ENCODE measurements at places on chromosomes 16 and 17.
A peak's percentile ranks its signal among the peaks of the same experiment; 100 is the strongest.

GRCh38 chr16:55572439-55572838, 6.0 kb downstream of the CAPNS2 start:
- no peak for DNase-seq

DNA sequence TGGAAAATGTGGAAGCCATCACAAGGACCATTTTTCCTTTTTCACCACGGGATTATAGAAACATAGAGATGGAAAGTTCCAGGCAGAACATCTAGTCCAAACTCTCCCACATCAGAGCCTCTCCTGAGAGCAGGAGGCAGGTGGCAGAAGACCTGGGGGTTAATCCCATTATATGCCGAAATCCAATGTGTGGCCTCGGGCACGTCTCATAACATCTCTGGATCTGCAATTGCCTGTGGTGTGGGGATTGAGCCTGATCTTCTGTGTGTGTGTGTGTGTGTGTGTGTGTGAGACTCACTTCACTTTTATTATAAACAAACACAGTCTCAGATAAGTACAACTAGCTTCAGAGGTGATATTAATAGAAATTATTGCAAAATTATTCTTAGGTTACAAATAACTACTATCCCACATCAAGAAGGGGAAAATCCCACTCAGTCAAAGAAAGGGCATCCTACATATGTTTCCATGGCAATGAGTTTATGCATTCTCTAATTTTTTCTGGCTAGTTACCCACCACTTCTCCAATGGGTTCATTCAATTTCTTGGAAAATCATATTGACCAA, 199.1 kb downstream of the FOXL1 start:
- no peak for DNase-seq

DNA sequence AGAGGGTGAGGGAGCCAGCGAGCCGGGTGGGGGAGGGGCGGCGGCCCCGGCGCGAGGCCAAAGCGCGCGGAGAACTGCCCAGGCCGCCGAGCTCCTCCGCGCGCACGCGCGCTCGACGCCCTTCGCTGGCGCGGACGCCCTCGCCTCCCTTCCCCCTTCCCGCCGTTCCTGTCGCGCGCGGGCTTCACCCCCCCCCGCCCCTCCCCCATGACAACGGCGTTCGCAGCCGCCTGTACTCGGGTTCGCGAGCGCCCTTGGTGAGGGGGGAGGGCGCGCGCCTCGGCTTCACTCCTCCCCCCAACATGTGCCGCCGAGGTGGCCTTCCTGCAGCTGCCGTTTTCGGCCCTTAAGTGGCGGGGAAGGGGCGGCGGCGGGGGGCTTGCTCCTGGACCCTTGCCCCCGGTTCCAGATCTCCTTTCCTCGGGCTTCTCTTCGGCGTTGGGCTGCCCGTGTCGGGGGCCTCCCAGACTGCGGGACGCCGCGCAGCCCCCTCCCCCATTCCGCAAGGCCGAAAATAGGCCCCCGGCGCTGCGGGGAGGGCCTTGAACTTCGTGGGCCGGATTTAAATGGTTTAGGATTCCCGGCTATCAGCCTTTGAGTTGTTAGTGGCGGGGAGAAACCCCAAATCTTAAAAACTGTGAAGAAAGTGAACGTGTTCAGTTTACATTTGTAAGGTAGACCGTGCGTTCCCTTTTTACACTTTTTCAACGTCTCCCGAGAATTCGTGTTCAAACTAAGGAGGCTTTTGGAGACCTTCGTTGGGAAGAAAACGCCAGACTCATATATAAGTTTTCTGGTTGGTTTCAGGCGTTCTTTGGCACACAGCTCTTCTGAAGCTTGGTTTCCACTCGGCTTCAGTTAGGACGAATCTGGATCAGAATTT, 653 bp downstream of the SRRM2 start:
- DNase-seq, result peak; percentile 28

GRCh38 chr17:61487989-61488595, 35.9 kb downstream of the TBX4 start:
- DNase-seq, result no peak

GRCh38 chr16:67847064-67847861, at the start of gene CENPT:
TSS of gene CENPT (minus strand) at chr16:67847693. CDS start at chr16:67833859, 13,834 bp downstream.
- no peak for DNase-seq

DNA sequence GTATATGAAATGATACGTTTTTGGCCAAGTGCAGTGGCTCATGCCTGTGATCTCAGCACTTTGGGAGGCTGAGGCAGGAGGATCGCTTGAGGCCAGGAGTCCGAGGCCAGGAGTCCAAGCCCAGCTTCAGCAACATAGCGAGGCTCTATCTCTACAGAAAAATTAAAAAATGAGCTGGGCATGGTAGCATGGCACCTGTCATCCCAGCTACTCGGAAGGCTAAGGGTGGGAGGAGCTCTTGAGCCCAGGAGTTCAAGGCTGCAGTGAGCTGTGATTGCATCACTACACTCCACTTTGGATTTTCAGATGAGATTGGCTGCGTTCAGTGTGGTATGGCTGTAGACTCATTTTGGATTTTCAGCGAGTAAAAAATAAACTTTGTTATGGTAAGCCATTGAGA, 112.4 kb downstream of the DNAH3 start:
- no peak for DNase-seq

DNA sequence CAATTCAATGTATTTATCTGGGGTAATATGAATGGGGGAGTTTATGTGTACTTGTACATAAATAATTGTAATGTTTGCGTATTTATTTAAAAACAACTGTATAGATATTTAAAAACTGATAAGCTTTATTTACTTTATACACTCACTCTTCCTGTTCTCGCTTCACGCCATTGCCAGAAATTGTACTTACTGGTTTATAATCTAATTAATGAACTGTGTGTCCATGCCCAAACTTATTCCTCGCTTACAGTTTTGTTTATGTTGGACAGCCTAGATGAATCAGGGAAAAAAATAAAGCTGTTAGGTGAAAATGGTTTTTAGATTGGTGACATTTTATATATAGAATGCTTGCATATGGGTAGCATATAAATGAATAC, 30.8 kb downstream of the AATF start:
- DNase-seq, result no peak

DNA sequence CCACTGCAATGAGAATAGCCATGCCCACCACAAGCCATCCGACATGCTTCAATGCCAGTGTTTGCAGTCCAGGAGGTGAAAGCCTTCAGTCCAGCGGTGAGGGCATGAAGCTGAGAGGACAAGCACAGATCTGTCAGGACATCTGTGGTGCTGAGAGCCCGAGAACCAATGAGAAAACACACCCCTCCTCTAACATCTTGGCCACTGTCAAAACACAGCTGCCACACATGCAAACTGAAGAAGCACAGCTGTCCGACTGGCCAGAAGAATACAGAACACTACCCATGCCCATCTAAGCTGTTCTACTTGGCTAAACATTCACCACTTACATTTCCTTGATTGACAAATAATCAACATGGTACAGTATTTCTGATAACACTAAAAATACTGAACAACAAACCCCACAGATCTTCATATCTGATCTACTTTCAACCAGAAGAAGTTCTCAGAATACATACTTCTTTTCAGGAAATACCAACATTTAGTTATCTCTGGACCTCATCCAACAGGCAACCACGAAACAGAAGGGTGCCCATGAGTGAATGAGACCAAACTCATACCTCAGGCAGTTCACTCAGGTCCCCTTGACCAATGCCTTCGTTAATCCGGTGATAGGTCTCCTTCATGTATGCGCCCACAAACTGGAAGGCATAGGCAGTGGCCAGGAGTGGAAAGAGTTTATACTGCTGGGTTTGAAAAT, 10.2 kb upstream of the FBF1 start:
- no peak for DNase-seq

GRCh38 chr17:55427587-55427882, 5.9 kb upstream of the MMD start:
- DNase-seq, result no peak

DNA sequence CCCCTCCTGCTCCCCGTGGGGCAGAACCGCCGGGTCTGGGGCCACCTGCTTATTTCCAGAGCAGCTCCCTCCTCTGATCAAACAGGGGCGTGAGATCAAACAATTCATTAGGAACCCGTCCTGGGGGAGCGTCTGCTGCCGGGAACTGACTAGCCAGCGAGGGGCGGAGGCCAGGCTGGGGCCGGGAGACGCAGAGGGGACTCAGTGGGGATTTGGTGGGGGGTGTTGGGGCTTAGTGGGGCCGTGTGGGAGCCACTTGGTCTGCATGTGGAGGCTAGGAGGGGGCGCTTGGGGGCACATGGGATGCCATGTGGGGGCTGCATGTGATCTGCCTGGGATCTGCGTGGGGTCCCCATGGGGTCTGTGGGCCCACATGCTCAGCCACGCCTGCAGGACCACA, 20.5 kb upstream of the CACNA1H start:
- DNase-seq, result no peak

DNA sequence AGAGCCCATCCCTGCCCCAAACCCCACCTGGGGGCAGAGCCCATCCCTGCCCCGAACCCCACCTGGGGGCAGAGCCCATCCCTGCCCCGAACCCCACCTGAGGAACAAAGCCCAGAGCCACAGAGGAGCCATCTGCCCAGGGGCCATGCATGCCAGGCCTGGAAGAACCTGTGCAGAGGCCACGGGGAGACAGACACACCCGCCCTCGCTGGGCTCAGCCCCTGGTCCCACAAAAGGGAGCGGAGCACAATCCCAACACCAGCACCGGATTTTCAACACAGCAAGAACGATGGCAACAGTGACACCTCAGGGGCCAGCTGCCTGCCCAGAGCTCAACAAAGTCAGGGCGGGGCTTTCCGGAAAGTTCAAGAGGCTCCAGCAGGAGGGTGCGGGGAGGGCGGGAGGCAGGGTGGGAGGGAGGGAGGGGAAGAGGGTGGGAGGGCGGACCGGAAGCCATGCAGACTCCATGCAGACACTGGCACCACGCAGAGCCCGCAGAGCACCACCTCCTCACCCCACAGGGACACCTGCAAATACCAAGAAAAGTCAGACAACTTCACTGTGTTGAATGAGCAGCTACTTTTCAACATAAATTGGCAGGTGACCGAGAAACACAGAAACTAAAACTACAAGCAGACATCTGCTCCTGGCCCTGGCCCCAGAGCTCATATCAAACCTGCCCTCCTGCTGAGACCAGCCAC, 27.9 kb upstream of the C16orf95 start:
- no peak for DNase-seq

DNA sequence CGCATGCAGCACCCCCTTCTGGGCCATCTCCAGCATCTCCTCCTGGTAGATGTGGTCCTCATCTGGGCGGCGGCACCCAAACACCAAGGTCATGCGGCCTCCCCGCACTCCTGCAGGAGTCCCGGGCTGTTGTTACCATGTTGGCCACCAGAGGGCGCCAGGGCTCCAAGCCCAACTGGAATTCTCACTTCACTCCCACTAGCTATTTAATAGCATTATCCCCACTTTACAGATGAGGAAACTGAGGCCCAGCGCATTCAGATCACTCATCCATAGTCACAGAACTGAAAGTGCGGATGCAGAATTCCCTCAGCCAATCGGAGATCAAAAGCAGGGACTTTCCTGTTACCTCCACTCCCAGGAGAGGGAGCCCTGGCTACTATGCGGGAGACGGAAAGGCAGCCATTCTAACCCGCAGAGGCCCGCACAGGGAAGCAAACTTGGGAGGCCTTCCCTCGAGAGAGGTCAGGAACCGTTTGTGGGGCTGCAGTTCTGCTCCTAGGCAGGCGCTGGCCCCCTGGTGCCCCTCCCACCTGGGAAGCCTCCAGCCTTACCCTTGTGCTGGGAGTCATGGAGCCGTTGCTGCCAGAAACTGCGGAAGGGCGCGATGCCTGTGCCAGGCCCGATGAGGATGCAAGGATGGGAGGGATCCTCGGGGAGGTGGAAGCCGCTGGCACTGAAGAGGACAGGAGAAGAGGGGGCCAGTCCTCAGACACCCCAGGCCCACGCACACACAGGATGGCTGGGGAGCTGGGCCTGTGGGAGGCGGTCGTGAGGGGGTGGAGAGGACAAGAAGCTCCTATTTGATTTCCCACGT, 40.1 kb downstream of the NOS2 start:
- DNase-seq, result no peak

GRCh38 chr17:76686538-76687297, 24.0 kb downstream of the MXRA7 start:
- no peak for DNase-seq

GRCh38 chr16:49048557-49048956, 233.1 kb downstream of the CBLN1 start:
- DNase-seq, result no peak

DNA sequence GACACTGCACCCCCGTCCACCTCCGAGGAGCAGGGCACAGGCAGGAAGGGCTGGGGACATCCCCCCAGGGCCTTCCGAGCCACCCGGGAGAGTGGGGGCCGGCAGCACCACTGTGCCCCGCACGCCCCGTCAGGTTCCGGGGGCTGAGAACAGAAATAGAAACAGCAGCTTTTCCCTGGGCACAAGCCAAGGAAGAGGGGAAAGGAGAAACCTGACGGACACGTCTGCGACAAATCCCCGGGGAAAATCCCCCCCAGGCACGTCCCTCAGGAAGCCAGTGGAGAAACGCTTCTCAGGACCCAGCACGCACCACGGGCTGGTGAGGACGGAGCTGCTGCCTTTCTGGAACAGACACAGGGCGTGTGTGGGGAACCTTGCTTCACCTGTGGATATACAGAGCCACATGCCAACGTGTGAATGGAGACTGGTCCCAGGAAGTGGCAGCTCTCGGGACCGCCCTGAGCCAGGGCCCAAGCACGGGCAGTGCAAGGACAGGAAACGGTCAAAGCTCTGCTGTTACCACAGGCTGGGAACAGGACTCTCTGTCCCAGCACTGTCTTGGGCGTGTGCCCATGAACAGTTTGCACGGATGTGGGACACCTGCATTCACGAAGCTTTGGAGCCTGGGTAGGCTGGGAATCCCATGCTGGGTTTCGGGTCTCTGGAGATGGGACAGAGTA, 1.2 kb upstream of the TMEM204 start:
- DNase-seq, result no peak

GRCh38 chr16:81447383-81448101, 2.9 kb downstream of the CMIP start:
- DNase-seq, result no peak

GRCh38 chr16:20393801-20394577, 10.5 kb downstream of the PDILT start:
- no peak for DNase-seq

- DNase-seq, result no peak
These were observed 48.6 kb upstream of the ZNF469 start for GRCh38 chr16:88333848-88334777.

DNA sequence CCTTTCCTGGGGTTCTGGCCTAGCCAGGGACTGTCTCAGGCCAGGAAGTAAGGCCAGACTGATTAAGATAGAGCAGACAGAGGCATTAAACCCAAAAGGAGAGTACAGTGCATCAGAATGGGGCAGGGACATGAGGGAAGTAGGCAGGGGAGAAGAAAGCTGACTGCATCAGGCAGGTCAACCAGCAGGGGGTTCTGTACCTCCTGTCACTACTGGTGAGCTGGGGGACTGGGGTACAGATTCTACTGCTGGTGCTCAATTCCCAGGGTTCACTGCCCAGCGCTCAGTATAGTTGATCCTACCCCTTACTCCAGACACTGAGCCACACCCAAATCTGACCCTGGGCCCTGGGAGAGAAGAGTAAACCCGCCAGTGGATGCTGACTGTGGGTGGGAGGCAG, 12.9 kb upstream of the MTMR4 start:
- DNase-seq, result no peak

Measured in urinary bladder (tissue), 4 donors.